ENCODE measurements at places on chromosomes 6 and 20.
A peak's percentile ranks its signal among the peaks of the same experiment; 100 is the strongest.

GRCh38 chr20:53434662-53435061, 159.0 kb downstream of the ZNF217 start:
- no peak for DNase-seq

DNA sequence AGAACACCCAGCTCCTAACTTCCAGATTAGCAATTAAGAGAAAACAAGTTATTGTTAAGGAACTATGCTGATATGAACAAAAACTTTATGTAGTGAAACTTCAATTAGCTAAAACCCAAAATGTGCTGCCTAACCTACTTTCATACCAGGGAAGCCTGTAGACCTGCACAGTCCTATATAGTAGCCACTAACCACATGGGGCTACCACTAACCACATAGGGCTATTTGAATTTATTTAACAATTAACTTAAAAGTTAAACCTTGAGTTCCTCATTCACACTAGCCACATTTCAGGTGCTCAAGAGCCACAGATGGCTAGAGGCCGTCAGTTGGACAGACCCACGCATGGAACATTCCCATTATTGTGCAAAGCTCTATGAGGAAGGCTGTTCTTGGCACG, 72.4 kb upstream of the LAMP5 start:
- no peak for DNase-seq

DNA sequence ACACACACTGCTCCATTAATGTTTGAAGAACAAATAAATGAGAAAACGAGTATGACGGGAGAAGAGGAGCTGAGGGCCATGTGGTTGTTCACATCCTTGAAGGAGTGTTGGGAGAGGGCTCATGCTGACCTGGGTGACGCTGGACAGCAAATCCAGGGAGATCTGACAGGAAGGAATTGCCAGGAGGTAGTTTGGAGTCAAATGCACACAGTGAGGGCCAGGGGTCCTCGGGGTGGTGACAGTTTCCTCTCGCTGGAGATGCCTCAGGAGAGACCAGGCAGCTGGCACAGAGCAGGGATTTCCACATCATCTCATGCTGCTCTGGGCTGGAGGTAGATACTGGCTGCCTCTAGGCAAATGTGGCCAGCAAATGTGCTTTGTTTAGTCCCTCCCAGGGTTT, 2.0 kb upstream of the TMEM181 start:
- no peak for DNase-seq

GRCh38 chr6:132063204-132063603, 112.0 kb upstream of the CCN2 start:
- DNase-seq, result no peak

- DNase-seq, result no peak
Measured at GRCh38 chr6:98981473-98981872, 33.7 kb upstream of the FBXL4 start.

DNA sequence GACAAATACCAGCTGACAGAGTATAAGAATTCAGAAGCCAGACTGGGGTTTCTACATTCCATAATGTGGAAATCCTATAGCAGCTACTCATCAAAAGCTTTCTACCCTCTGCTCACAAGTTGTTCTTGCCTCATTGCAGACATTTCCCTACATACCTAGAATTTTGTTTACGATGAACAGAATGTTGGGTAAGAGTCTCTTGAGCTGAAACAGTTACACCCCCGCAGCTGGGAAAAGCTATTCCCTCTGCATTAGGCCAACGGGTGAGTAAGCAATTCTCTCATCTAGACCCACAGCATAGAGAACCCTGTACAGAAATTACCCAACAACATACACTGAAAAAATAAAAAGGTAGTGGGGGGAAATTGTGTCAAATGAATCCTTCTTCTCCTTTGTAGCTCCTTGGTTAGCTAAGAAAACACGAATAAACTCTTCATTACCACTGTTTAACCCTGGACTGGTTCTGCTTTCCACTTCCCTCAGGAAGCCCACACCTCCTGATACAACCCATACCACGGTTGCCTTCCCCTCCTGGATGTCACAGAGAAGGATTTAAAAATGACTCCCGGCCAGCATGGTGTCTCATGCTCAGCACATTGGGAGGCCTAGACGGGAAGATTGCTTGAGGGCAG, 215.0 kb upstream of the SHLD1 start:
- DNase-seq, result no peak

- no peak for DNase-seq
Measured at GRCh38 chr20:833121-833449, 430 bp upstream of the FAM110A start.

- no peak for DNase-seq
Measured at GRCh38 chr6:15842727-15843117, 179.9 kb upstream of the DTNBP1 start.

DNA sequence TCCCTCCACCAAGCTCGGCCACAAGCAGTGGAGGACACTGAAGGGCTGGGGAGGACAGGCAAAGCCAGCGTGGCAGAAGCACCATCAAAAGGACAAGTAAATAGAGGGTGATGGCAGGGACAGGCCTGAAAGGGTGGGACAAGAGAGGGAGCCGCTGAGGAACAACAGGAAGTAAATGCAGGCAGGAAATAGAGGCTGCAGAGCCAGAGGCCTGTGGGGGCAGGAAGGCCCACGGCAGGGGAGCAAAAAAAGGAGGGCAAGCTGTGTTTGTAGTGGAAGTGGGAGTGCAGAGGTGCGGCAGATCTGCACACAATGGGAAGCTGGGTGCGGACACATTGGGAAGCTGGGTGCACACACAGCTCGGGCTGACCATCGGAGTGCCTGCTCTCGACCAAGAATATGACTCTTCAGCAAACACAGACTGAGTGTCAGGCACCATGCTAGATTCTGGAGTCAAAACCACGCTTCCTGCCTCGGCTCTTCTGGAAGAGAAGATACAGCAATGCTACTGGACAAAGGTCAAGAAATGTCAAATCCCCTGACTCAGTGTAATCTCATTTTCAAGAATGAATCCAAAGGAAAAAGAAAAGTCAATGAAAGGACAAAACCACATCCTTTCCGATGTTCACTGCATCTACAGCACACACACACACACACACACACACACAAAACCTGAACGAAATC, 40.4 kb upstream of the RAB22A start:
- DNase-seq, result no peak

DNA sequence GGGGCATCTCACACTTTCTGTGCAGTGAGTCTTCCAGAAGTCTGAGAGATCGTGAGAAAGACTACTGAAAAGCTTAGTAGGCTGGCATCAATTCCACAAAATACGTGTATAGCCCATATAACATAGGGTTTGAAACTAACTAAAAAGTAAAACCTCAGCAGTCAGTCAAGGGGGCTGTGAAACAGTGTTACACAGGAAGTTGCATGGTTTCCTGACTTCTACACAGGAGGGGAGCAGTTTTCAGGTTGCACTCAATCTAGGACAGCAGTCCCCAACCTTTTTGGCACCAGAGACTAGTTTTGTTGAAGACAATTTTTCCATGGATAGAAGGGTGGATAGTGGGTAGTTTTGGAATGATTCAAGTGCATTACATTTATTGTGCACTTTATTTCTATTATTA, 4.7 kb upstream of the LY86 start:
- DNase-seq, result no peak

- no peak for DNase-seq
Measured at GRCh38 chr6:158707120-158707820, 57.4 kb downstream of the SYTL3 start.

- no peak for DNase-seq
Measured at GRCh38 chr6:139253656-139254055, 38.1 kb downstream of the TXLNB start.

DNA sequence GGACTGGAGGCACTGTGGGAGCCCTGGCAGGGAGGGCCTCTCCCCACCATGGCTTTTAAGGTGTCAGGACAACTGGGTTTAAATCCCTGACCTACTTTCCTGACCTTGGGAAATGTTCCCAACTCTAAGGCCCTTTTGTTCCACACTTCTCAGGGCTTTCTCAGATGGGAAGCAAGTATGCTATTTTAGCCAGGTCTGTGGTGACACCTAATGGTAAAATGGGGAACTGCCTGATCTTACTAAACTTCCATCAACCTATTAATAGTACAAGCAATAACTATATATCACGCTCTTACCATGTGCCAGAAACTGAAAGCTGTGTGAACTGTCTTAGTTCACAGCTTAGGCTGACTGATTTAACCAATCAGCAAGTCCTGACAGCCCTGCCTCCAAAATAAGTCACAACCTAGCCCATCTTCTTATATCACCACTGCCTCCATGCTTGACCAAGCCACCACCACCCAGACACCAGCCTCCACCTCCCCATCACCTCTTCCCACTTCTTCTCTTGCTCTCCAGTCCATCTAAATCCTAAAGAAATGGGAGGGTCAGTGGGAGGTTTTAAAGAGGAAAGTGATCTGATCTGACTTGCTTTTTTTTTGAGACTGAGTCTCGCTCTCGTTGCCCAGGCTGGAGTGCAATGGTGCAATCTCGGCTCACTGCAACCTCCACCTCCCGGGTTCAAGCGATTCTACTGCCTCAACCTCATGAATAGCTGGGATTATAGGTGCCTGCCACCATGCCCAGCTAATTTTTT, 6.9 kb upstream of the BLCAP start:
- DNase-seq, result peak; percentile 11

Data from stimulated activated CD8-positive, alpha-beta memory T cell treated with anti-CD3 and anti-CD28 coated beads, Interleukin-7, amount 100 ng/mL, for 4 hours (primary cell).